Epithelial cell of alveolus of lung (primary cell): ENCODE measurements at places on chromosomes 13 and 19. TPM values are rescaled to one million over a fixed set of nuclear protein-coding genes. Genes with fewer than 3 reads are reported as not detected.

Gene SSC5D
- total RNA-seq: 6.9 and 19.6 TPM in 2 replicates

Gene SIGLEC8
- not detected in 2 replicates for total RNA-seq

Gene CGB2
- total RNA-seq: not detected in 2 replicates

Gene ZNF473
- 8.1 and 9.9 TPM in 2 replicates for total RNA-seq

Gene RFXAP
- total RNA-seq: 1.9 and 2.5 TPM in 2 replicates

Gene ZNF430
- total RNA-seq: 3.8 and 4.1 TPM in 2 replicates

Gene CD22
- total RNA-seq: 5.6 TPM in 1 of 2 replicates, not detected in the other

Gene SYNGR4
- not detected in 2 replicates for total RNA-seq

Gene NLRP5
- total RNA-seq: not detected in 2 replicates

Gene LENG9
- 6.3 TPM in 2 replicates for total RNA-seq

Gene OVOL3
- total RNA-seq: not detected in 2 replicates

Gene SBK2
- total RNA-seq: 1.8 TPM in 1 of 2 replicates, not detected in the other

Gene FCAR
- not detected in 2 replicates for total RNA-seq

Gene ATP4B
- total RNA-seq: not detected in 2 replicates

Gene ZIC2
- 0.24 TPM in 1 of 2 replicates, not detected in the other for total RNA-seq

Gene PSG1
- total RNA-seq: not detected in 2 replicates

Gene KANK2
- total RNA-seq: 202 and 399 TPM in 2 replicates

Gene KLK5
- total RNA-seq: not detected in 2 replicates

Gene BEST2
- total RNA-seq: 1.8 TPM in 1 of 2 replicates, not detected in the other

Gene ZNF90
- 1.8 and 5.2 TPM in 2 replicates for total RNA-seq

Gene ZNF792
- 3.7 and 3.8 TPM in 2 replicates for total RNA-seq

Gene C13orf42
- total RNA-seq: not detected in 2 replicates

Gene IGSF23
- total RNA-seq: not detected in 2 replicates

Gene ZNF730
- total RNA-seq: 1.8 and 2.2 TPM in 2 replicates

Gene SHC2
- 0.91 and 9.1 TPM in 2 replicates for total RNA-seq

Gene RCBTB1
- 14.9 and 16.8 TPM in 2 replicates for total RNA-seq

Gene ZNF71
- total RNA-seq: 7.0 and 11.7 TPM in 2 replicates
